ENCODE measurements at places on chromosomes 13 and 19.

- no peak for DNase-seq
Measured at GRCh38 chr19:16882146-16882545, 6.7 kb upstream of the F2RL3 start.

DNA sequence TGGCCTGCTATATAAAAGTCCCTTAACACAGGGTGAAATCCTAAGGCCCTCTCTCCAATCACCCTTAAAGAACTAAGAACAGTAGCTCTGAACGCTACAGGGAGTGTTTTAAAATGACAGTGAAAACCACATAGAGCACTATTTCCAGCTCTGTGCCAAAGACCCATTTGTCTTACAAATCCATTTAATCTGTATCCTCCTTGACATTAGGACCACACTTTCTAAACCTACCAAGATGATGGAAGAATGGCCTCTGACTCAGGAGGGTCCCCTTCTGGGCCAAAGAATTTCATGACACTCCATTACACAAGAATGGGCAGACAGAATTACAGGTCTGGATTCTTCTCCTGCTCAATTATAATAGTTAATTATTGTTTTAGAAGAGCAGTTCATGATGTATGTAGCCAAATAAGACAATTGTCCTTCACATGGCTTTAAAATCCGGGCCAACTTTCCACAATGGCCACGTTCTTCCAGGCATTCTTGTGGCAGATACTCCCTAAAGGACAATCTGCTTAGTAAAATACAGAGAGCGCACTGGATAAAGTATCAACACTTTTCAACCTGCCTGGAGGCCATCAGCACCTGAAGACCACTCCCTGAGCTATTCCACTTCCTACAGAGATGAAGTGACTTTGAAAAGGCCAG is 61.0 kb downstream of the STK24 start:
- no peak for DNase-seq

DNA sequence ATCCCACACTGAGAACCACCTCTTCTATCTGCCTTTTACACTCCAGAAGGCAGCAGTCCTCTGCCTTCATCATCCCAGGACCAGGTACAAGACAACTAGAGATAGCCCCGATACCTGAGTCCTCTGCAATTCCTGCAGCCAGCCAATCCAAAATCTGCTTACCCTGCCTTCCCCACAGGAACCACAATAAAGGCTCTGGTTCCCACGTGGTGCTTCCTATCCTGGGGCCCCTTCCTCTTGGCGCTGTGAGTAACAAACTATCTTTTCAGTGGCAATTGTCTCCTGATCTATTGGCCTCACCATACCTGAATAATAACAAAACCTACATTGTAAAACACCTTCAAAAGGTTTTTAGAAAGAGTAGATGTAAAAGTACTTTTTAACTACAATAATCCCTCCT is 63.1 kb downstream of the ZDHHC20 start:
- no peak for DNase-seq

- no peak for DNase-seq
Measured at GRCh38 chr13:51243832-51244231, 21.6 kb downstream of the FAM124A start.

- DNase-seq, result no peak
Measured at GRCh38 chr19:38669552-38669951, 22.1 kb downstream of the ACTN4 start.

- no peak for DNase-seq
Measured at GRCh38 chr13:111513766-111514609, 193.5 kb downstream of the TEX29 start.

GRCh38 chr19:48881741-48882657 is 9.8 kb downstream of the PPP1R15A start:
- no peak for DNase-seq

GRCh38 chr13:100887729-100888151 is 213.1 kb upstream of the TMTC4 start:
- DNase-seq, result no peak

GRCh38 chr19:45075301-45076028 is 813 bp downstream of the ZNF296 start:
- DNase-seq, result no peak

DNA sequence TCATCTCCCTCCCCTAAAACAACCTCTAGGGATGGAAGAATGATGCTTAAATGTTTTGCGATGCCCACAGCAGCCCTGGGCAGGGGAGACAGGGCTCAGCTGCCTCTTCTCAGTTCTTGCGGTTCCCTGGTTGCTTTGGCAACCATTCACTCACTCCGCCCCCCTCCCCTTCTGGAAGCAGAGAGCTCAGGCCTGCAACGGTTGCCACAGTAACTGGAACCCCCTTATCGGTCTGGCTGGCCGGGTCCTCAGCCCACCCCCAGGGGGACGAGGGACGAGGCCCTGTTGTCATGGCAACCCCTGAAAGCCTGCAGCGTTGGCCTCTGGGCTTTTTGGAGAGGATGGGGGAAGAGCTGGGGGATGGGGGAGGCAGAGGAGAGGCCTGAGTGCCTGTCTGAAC is 19.5 kb downstream of the NOVA2 start:
- DNase-seq, result no peak

DNA sequence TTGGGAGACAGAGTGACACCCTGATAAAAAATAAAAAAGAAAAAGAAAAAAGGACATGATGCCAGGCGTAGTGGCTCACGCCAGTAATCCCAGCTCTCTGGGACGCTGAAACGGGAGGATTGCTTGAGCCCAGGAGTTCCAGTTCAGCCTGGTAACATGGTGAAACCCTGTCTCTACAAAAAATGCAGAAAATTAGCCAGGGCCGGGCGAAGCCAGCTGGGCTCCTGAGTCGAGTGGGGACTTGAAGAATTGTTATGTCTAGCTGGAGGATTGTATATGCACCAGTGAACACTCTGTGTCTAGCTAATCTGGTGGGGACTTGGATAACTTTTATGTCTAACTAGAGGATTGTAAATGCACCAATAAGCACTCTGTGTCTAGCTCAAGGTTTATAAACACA is 32.3 kb downstream of the TMPRSS9 start:
- no peak for DNase-seq

GRCh38 chr13:51619614-51620013 is 35.4 kb downstream of the WDFY2 start:
- DNase-seq, result no peak

DNA sequence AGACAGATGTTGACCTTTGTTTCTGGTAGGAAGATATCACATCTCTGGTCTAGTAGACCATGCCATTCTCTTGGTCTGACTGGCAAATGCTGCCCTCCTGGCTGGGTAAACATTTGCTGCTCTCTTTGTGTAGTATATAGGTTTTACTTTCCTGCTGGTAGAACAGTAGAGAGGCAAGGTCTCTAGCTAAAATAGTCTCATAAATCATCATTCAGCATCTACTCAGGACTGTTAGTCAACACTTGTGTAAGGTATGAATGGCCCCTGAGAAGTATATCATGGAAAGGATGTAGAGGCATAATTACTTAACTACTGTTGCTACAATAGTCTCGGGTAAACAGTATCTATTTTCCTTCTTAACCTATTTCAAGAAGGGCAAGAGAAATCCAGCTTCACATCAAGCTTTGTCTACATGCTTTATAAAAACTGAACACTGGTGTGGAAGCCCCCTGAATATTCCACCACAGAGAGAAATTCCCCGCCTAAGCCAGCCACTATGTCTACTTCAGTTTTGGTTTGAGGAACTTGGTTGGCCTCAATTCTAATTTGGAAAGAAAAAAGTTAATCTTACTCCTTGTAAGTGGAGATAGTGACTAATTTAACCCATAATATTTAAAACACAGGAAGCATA is 18.4 kb upstream of the MYCBP2 start:
- DNase-seq, result no peak

GRCh38 chr19:45276284-45276687 is 25.2 kb downstream of the MARK4 start:
- no peak for DNase-seq

GRCh38 chr13:113103646-113104045 is 1.9 kb upstream of the F7 start:
- no peak for DNase-seq

GRCh38 chr19:33208371-33208895 is 14.3 kb downstream of the LRP3 start:
- DNase-seq, result peak; percentile 41

DNA sequence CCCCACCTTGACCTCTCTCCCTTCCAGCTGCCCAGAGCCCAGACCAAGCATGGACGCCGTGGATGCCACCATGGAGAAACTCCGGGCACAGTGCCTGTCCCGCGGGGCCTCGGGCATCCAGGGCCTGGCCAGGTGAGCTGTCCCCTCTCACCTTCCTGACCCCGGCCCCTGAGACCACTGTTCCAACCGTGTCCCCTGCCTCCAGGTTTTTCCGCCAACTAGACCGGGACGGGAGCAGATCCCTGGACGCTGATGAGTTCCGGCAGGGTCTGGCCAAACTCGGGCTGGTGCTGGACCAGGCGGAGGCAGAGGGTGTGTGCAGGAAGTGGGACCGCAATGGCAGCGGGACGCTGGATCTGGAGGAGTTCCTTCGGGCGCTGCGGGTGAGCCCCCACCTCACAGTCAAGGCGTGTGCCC is 312 bp downstream of the CAPS start:
- DNase-seq, result no peak

DNA sequence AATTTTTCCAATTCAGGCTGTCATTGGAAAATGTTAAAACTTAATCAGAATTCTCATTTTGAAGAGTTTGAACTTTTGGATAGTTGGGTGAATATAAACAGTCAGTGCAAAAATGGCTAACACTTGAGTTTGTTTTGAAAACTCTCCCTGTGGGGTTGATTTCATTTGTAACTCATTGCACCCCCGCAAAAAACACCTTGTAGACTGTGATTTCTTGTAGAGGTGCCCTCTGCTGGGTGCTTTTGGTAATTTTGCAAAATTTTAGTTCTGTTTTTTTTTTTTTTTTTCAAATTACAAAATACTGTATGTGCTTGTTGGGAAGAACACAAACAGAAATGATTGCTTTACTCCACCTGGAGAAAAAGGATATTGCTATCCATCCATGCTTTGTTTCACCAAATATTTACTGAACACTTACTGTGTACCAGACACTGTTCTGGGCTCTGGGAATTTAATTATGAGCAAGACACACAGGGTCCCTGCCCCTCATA is 28.2 kb upstream of the GPI start:
- DNase-seq, result no peak

DNA sequence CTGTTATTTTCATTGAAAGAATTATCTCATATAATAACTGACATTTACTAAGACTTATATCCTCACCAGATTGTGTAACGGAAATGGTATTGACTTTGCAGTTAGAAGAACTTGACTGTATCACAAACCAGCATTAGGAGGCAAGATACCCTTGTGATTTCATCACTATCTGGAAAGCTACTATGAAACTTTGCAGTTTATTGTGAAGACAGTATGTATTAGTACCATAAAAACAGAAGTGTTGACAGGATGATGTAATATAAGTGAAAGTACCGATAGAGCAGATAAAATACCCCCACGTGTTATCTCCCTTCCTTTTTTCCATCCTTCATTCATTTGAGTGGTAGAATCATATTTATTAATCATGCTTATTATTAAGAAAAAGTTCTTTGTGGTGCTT is 365.7 kb upstream of the KLHL1 start:
- DNase-seq, result no peak

Data from kidney (tissue), 22 donors.